AG04450 (cell line): ENCODE measurements at places on chromosomes 3 and 15.

- DNase-seq = no peak
These were observed 2.3 kb downstream of the SEMA3G start for GRCh38 chr3:52442409-52443267.

GRCh38 chr15:36007699-36008098, 461.7 kb upstream of the DPH6 start:
- no peak for DNase-seq

- DNase-seq = peak; percentile 59
These were observed 138.8 kb upstream of the PLXND1 start for GRCh38 chr3:129745253-129745652.

DNA sequence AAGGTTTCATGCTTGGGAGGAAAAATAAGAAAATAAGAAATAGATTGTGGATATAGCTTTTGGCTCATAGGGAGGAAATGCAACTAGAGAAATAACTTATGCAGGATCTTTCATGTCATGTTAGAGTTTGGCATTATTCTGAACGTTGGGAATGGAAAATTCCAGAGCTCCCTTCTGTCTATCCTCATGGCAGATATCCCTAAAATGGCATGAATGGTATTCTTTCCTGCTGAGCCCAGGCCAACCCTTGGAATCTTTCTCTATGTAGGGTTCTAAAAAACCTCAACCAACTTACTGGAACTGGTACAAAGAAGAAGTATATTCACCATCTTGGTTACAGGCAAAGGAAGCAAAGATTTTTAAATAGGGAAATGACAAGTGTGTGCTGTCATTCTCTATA, 212.5 kb downstream of the CHST2 start:
- no peak for DNase-seq

DNA sequence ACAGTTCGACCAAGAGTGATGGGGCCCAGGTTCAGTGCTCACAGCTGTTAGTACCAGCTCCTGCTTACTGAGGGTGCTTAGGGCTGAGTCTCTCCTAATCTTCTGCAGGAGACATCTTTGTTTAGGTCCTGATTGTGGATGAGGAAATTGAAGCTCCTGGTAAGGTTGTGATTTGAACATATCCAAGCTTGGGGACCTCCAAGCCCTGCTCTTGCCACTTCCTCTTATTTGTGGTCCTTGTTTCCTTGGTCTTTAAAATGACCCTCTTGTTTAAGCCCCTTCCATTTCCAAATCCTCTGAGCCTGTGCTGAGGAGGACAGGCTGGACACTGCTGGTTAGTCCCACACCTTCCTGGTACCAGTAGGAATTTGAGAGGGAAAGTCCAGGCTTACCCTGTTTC, 87.0 kb downstream of the EEFSEC start:
- DNase-seq = no peak

DNA sequence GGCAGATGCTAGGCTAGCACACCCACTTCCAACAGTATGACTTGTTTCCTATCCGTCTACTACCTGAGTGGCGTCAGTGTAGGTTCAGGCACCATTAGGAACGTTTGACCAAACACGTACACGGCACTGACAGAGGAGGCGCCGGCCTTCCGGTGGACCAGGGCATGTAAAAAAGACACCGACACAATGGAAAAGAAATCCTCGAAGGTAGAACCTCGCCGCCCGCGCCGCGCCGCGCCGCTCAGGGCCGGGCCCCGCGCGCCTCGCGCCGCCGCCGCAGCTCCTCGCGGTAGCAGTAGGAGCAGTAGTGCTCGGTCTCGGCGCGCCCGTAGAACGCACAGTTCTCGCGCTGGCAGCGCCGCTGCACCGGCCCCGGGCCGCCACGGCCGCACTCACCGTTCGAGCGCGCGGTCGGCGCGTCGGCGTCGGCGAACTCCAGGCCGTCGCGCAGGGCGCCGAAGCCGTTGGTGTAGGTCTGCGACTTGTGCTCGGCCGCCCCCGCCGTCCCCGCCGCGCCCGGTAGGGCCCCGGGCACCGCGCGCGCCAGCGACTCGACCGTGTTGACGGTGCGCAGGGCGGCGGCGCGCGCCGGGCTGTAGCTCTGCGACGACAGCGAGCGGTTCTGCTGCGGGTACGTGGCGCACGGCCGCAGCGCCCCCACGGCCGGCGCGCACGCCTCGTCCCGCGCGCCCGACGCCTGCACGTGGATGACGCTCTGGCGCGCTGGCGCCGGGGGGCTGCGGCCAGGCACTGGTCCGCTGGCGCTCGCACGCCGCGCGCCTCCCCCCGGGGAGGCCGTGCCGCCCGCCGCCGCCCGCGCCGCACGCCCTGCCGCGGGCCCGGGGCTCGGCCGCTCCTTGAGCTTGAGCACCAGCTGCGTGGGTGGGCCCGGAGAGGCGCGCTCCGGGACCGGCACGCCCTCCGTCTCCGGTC, 156.7 kb downstream of the KLF13 start:
- no peak for DNase-seq

GRCh38 chr3:107956991-107957900, 133.6 kb downstream of the CD47 start:
- no peak for DNase-seq

DNA sequence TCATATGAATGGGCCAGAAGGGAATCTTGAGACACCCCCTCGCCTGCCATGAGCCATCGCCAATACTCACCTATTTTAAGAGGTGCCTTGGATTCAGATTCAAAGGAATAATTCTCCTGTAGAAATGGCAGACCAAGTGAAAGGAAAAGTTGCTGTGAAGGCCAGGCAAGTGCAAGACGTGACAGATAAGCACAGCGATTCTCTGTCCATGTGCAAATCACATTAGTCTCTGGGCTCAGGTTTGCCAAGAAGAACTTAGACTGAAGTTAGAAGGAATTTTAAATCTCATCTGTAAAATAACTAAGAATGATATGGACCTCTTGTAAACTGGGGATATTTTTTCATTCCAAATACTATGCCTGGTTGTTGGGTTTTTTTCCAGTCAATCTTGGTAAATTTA, 173.6 kb downstream of the UACA start:
- no peak for DNase-seq

DNA sequence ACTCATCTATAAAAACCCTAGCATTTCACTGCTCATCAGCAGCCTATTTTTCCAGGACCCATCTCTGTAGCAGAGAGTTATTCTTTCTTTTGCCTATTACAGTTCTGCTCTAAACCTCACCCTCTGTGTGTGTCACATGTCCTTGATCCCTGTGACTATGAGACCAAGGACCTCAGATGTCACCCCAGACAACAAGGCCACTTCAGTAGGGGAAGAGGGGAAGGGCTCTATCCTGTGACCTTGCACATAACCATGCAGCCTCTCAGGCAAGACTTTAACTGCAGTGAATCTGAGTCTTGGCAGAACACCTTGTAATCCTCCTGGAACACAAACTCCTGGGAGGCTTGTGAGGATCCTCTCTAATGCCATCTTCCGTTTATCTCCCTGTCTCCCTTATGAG, 4.4 kb upstream of the ZNF589 start:
- no peak for DNase-seq

GRCh38 chr3:89098964-89099585, 8.3 kb upstream of the EPHA3 start:
- peak; percentile 10 for DNase-seq
